Thoracic aorta (tissue), 2 donors: ENCODE measurements at places on chromosomes 7 and 10.

DNA sequence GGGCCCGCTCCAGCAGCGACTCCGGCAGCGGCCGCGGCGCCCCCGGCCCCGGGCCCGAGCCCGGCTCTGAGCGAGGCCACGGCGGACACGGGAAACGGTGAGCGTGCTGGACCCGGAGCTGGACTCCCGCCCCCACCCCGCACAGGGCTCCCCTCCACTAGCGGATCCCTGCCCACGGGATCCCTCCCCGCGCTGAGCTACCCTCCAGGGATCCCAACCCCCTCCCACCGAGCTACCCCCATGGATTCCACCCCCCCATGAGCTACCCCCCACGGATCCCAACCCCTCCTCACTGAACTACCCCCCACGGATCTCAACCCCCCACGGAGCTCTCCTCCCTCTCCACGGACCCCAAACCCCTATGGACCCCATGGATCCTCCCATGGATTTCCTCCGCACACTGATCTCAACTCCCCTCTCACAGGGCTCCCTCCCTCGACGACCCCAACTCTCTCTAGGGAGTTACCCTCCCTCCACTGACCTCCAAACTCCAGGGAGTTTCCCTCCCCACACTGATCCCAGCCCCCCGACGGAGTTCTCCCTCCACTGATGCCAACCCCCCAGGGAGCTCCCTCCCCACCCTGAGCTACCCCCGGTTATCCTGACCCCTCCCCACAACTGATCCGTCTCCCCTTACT lies 20.6 kb upstream of the HSPB1 start:
- DNase-seq = no peak

DNA sequence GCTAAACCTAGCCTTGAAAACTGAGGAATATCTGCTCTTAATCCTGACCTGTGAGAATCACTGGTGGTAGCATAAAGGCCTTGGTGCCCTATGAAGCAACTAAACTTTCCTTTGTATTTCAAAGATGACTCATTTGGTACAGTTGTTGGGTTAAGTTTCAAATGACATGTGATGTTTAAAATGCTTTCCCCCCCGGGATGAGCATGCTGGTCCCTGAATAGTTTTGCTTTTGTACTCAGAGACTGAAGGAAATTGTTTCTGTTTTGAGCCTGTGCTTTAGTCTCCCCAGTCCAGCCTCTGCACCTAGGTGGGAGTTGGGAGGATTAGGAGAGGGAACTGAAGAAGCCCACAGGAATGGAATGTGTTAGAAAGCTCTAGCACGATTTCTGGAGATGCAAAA lies 258.9 kb upstream of the NPY start:
- no peak for DNase-seq

- DNase-seq = no peak
Measured at GRCh38 chr10:33418301-33418700, 83.8 kb upstream of the NRP1 start.

- no peak for DNase-seq
Measured at GRCh38 chr10:29553544-29554250, 81.1 kb downstream of the SVIL start.

DNA sequence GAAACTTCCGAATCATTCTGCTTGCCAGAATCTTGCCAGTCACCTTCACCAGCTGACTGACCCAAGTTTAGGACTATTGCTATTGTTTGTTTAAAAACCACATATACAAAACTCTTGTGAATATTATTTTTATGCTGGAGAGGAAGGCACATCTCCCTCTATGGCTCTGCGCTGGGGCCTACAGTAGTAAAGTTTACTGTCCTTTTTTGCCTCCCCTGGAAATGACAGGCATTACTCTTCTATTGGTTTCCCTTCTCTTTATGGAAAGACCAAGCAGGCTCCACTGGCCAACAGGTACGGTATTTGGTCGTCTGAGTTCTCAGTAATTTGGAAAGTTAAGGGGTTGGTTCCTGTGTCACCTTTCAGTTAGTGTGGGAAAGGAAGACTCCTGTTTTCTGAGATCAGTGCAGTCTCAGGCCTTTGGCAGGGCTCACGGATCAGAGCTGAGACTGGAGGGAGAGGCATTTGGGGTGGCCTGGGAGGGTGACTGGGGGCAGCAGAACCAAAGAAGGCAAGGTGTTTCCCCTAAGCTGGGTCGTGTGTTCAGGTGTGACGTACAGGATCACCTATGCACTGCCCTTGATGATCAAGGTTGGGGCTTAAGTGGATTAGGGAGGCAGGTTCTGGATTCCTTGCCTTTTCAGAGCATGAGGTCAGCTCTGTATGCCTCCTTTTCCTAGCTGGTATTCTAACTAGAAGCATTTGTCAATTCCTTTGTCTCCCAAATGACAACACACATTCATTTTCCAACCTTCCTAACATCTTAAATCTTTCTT lies 16.0 kb upstream of the KIF5B start:
- DNase-seq = no peak
